Vagina (tissue), 2 donors: ENCODE measurements at places on chromosomes 6 and 20.

DNA sequence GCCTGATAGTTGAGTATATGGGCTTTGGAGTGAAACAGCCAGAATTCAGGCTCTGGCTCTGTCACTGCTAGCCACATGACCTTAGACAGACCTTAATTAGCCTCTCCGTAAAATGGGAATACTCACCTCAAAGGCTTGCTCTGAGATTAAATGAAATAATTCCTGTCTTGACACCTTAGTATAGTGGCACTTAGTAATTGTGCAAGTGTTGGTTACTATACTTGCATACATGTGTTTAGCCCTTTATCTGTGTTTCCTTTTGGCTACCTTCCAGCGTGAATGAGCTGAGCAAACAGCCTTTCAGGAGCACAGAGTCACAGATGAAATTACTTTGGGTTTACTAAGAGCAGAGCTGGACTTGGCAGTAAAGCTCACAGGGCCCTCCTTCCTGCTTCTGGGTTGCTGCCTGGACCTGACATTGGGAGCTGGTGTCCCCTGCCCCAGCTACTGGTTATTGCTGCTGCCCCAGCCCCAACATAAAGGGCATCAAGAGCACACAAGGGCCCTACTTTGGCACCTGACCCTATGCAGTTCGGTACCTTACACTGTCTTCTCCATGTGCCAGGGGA is 32.8 kb downstream of the CD164 start:
- no peak for DNase-seq

GRCh38 chr20:57770852-57771720 is 61.3 kb upstream of the PMEPA1 start:
- no peak for DNase-seq

DNA sequence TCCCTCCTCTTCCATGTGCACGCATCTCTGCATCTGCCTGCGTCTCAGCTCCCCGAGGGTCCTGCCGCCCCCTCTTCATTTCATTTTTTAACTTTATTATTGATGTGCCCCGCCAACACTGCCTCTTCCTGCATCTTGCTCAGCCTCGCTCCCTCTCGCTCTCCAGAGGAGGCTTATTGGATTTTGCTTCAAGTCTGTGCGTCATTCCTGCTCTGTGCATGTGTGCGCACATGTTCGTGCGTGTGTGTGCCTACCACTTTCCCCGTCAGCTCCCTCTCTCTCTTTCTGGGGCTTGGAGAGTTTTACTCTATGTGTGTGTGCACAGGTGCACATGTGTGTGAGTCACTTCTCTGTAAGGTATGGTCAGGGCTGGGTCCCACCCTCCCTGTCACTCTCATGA is 71.8 kb upstream of the NNAT start:
- DNase-seq, result no peak

- no peak for DNase-seq
These were observed 86.7 kb downstream of the GMDS start for GRCh38 chr6:2158596-2159271.

DNA sequence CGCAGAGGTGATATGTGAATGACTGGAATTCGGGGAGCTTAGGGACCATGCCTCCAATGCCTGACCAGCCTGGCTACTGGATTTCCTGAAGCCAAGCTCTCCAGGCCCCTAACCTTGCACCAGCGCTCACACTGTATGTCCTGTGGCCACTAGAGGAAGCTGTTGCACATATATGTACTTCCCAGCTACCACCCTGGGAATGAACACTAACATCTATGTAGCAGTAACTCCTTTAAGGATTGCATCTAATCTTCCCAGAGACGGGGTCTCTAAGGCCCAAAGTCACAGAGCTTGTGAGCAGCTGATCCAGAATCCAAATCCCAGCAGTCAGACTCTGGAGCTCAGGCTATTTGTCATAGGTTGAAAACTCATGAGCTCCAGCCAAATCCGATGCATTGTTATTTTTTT is 20.4 kb upstream of the BPIFB1 start:
- DNase-seq, result no peak

DNA sequence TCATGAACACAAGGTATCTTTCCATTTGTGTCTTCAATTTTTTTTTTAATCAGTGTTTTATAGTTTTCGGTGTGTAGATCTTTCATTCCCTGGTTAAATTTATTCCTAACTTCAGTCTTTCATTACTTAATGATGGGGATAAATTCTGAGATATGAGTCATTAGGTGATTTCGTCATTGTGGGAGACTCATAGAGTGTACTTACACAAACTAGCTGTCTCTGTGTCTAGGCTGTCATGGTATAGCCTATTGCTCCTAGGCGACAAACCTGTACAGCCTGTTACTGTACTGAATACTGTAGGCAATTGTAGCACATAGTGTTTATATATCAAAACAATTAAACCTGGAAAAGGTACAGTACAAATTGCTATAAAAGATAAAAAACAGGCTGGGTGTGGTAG is 42.1 kb downstream of the SMAP1 start:
- no peak for DNase-seq

GRCh38 chr6:5809450-5809849 is 197.3 kb downstream of the NRN1 start:
- DNase-seq, result no peak

- DNase-seq, result no peak
These were observed 84.8 kb downstream of the MRPL14 start for GRCh38 chr6:44042261-44042988.

DNA sequence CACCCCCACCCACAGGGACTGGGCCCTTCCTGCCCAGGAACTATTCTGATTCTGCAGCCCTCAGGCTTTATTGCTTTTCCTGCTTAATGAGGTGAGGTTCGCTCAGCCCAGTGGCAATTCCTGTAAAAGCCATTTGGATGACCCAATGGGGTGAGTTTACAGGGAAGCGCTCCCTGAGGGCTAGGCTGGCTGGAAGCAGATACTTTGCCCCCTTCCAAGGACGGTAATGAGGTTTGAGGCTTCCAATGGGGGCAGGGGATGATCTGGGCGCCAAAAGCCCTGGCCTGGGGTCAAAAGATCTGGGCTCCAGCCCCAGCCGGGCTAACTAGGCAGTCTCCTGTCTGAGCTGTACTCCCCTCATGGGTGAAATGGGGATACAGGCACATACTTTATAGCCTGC is 41.8 kb downstream of the RIPOR3 start:
- no peak for DNase-seq

GRCh38 chr6:157563611-157564284 is 182.8 kb downstream of the ZDHHC14 start:
- no peak for DNase-seq

DNA sequence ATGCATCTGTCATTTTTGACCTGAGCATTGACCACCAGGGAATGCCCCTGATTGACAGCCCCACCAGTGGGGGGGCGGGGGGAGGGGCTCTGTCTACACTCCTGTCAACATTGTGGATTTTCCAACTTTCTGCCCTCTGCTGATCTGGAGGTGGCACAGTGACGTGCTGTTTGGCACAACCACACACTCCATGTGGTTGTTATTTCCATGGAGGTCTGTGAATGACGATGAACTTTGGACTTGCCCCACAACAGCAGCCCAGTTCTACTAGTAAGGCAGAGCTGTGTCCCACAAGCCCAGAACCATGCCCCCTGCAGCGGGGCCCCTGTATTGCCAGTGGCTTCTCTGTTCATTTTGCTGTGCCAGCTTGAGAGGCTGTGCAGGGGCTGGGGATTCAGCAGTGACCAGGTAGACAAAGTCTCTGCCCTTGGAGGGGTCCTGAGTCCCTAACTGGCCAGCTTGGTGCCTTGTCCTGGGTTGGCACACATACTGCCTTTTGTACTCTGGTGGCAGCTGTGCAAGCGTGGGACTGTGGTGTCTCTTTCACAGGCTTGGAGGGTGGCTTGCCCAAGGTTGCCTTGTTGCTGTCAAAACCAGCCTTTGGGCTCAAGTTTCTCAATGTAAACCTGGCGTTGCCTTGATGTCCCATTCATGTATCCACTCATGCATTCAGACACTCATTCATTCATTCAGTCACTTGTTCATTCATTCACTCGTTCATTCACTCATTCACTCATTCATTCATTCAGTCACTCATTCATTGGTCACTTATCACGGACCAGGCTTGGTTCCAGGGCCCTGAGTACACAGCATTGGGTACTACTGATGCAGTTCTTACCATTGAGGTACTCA is 108.5 kb downstream of the SYCP2 start:
- DNase-seq, result peak; percentile 70

GRCh38 chr20:48831718-48832404 is 4.1 kb upstream of the PREX1 start:
- DNase-seq, result no peak

- DNase-seq, result no peak
These were observed 84.4 kb downstream of the MAP7 start for GRCh38 chr6:136465766-136466303.

- no peak for DNase-seq
These were observed 448.8 kb downstream of the RNF144B start for GRCh38 chr6:18835976-18836375.

DNA sequence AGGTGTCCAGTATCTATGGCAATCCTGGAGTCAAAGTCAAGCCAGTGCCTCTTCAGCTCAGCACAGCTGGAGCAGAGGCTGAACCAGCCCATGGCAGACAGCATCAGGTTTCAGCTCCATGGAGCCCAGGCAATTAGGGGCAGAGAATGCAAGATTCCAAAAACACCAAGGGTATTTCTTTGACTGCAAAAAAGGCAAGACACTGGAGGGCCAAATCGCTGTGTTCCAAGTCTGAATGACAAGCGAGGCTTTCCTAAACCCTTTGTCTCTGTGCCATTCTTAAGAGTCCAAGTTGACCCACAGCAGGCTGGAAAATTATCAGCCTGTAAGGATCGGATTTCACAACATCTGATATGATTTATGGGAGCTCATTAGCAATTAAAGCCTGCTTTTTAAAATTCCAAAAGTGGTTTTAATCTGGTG is 49.7 kb upstream of the TGM3 start:
- DNase-seq, result no peak

DNA sequence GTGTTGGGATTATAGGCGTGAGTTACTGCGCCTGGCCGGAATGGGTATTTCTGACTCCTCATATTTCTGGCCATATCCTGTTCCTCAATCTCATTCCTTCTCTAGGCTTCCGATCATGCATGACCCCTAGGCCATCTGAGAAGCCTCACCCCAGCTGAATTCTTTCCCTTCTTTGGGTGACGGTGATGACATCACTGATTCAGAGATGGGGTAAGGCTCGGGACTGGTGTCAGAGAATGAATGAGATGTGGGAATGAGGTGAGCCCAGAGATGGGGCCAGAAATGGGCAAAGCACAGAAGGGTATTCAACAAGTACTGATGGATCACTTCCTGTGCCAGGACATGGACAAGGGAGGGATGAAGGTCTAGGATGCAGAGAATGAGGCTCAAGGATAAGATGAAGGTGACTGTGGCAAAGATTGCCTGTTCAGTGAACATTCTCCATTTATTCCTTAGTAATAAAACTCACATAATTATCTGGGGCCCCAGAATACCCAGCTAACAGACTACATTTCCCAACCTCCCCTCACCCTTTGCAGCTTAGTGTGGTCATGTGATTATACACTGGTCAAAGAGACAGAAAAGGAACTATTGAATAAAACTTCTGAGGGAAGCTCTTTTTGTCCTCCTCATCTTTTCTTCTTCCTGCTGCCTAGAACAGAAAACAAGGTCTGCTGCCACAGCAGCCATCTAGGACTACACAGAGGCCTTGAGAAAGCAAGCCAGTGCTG is 39.6 kb downstream of the KIAA0319 start:
- DNase-seq, result no peak

DNA sequence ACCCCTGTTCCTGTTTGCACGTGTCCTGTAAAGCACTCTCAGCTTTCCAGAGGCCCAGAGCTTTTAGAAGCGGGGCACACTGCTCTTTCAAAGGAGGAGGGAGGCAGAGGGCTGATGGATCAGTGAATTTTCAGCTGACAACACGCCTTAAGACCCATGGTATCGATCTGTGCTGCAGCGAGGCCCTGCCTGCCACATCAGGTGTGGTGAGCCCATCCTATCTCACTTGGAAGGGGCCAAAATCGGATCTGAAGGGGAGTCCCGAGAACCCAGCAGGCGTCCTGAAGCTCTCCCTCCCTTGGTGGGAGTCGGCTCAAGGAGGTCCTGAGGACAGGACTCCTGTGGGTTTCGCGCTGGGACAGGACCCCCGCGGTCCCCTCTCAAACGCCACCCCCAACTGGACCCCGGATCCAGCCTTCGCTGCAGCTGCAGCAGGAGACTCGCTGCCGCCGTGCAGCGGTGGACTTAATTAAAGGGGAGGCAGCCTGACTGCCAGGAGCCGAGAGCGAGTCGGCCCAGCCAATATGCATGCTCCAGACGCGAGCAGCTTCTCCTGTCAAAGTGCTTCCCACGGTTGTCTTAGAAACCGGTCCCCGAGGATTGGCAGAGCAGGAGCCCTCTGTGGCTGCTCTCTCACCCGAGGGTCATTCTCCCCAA is 580.0 kb upstream of the ZNF337 start:
- DNase-seq, result no peak

DNA sequence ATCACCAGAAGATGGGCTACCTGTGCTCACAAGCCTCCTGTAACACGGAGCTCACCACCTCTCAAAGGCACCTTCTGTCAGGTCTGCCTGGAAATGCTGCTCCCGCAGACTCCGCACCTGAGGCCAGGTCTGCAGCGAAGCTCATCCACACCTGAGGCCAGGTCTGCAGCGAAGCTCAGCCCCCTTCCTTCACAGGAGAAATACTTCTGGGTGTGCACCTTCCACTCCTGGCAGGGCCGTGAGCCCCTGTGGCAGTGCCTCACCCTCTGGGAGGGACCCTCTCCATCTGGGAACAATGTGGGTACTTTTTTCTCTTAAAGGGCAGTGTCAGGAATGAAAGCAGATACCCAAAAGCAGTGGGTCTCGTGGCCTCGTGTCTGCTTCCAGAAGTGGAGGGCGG is 1.4 kb upstream of the SLCO4A1 start:
- DNase-seq, result no peak

DNA sequence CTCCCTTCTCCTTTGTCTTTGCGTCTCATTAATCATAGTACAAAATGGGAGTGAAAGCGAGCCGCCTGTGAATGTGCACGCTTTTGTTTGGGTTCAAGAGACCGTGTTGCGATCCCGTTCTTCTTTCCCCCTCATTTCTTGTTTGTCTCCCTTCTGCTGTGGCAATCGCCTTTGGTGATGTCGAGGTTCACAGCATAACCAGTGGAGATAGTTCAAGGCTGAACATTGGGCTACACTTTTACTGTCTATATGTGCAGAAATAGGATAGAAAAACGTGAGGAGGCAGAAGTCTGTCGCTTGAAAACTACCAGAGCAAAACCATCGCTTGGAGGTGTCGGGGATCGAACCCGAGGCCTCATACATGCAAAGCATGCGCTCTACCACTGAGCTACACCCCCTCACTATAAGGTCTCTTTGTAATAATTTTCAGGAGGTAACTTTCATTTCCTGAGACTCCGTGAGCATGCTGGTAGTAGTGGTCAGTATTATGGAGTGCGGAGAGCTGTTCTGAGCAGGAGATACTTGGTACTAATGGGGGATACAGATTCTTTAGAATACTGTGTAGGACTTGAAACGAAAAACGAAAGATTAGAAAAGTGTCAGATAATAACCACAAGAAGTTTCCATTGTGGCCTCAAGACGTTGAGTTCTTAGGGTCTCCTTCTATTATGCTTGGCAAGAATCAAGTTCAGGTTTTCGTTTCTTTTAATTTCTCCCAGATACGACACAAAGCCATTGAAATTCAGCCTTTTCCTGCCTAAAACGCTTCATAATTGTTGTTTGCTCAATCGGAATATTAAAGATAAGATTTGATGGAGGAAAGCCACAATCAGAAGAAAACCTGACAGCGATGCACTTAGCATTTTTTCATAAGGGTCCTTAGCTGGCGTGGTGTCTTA is 106.6 kb downstream of the TRIM27 start:
- DNase-seq, result no peak
